ENCODE measurements at places on chromosomes 5 and 9. TPM values are rescaled to one million over a fixed set of nuclear protein-coding genes. Genes with fewer than 3 reads are reported as not detected.

The DBH gene
- not detected for total RNA-seq

The DRD1 gene
- not detected for total RNA-seq

GRCh38 chr9:96638606-96639364 lies 16.3 kb downstream of the PRXL2C start:
- H3K36me3 ChIP-seq, result no peaks in the 10 kb centered on the region
- no peaks in the 10 kb centered on the region for H3K4me1 ChIP-seq
- DNase-seq, result no peak
- no peak overlapping the region for H3K27ac ChIP-seq
- no peaks in the 10 kb centered on the region for H3K27me3 ChIP-seq

DNA sequence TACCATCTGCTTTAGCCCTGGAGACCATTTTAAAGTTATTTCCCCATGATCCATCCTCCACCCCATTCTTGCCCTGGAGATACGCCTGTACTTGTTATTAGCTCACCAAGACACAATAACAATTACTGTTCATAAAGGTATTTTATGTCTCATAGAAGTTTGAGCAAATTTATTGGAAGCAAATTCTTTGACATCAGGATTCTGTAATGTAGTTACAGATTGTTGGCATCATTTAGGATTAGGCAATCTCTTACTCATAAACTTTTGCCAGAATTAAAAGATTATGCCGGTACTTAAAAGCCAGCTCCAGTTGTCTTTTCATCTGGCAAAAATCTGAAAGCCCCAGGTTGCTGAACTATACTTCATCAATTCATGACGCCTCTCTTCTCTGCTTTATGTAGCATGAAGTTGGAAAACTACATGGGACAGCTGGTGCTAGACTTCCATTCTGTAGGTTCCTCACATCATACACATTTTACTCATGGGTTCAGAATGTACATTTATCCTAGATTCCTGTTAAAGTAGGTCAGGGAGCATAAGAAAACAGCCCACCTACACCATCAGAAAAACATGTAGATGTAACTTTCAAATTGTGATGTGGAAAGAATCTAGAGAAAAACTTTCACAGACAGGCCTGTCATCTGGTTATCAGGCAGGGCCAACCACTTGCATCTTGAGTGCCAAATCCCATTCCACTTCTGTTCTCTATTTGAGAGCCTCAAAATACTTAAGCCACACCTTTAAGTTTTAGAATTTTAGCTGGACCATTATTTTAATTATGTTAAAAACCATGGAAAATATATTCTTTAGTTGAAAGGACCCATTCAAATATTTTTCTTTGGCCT lies 14.0 kb downstream of the ATP10B start:
- DNase-seq, result no peak
- no peaks in the 10 kb centered on the region for H3K27me3 ChIP-seq
- H3K4me1 ChIP-seq, result no peaks in the 10 kb centered on the region
- H3K27ac ChIP-seq, result no peak overlapping the region
- H3K4me3 ChIP-seq, result no peak overlapping the region

DNA sequence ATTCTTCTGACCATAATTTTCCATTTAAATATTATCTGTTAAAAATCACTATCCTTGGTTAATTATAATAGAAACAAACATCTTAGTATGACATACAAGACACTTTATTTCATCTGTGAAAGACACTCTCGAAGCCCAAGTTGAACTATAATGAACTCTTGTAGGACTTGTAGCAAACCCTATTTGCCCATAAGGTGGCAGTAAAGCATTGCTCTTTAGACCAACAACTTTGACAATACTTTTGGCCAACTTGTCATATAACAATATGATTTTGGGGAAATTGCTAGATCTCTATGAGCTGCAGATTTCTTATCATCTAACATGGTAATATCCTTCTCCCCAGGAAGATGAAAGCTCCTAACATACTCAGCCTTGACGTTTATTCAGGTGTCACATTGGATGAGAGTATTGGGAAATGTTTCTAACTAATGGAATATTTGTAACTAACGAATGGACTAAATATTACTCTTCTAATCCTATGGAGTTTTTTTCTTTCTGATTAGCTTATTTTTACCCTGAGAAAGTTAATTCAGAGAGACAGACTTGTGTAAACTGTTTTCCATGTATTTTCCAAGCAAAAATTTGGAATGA lies 11.0 kb downstream of the SPINK14 start:
- H3K4me1 ChIP-seq, result peaks cover 12% of the 10 kb centered on the region
- H3K27me3 ChIP-seq, result no peaks in the 10 kb centered on the region
